ENCODE measurements at places on chromosomes 11 and 22.

DNA sequence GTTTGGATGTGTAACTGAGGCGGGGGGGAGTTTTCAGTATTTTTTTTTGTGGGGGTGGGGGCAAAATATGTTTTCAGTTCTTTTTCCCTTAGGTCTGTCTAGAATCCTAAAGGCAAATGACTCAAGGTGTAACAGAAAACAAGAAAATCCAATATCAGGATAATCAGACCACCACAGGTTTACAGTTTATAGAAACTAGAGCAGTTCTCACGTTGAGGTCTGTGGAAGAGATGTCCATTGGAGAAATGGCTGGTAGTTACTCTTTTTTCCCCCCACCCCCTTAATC lies 2.3 kb downstream of the MALAT1 start:
- no peak for DNase-seq

GRCh38 chr11:13341026-13341425 lies 63.4 kb downstream of the BMAL1 start:
- DNase-seq: no peak

DNA sequence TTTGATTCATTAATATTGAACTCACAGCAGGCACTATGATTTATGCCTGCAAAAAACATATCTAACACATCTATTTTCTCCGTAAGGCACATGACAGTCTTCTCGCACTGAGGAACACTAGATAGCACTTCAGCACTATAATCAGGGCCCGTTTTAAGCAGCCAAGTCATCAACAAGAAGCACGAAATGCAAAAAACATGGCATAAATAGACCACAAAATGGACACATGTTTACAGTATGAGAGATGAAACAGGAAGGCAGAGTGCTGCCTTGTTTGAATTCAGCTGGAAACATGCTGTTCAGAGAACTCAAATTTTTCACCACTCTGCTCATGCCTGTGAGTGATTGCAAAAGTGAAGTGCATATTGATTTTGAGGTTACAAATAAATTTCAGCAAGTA lies 205.8 kb upstream of the PDGFD start:
- no peak for DNase-seq

DNA sequence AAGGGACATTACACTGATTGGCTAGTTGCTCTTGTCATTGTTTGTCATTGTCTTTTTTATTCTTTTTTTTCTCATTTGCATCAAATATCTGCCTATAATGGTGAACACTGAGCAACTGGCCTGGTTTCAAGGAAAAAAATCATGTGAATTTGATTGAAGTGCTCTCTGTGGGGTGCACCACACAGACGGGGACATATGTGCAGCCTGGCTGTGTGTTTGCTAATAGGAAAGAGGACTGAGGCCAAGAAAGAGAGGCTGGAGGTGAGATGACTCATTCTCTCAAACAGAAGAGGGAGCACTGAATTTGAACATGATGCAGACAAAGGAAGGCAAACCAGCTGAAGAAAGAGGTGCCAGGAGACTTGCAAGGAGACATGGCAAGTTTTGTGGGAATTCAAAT lies 684.9 kb upstream of the CCDC90B start:
- DNase-seq: no peak

DNA sequence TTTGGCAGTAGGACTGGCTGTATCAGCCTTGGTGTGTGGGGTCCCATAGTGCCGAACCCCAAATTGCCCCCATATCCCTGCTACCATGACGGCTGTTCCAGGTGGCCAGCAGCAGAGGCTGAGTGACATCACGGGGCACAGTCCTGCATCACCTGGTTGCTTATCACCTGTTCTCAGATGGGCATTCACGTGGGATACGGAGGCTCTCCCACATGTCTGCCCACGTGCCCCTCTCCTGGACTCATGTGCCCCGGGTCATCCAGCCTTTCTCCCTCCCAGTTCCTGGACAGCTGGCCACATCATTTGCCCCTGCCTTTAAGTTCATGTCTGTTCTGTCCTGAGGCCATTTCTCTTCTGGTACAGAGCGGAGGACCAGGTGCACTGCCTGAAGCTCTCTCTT lies 431.0 kb upstream of the B3GAT1 start:
- DNase-seq: no peak

GRCh38 chr11:131248588-131248987 lies 121.8 kb upstream of the NTM start:
- no peak for DNase-seq
